ENCODE measurements at places on chromosomes 7 and 10. TPM values are rescaled to one million over a fixed set of nuclear protein-coding genes. Genes with fewer than 3 reads are reported as not detected.
A peak's percentile ranks its signal among the peaks of the same experiment; 100 is the strongest.

Gene SLC16A9
- total RNA-seq = 2.2 TPM

DNA sequence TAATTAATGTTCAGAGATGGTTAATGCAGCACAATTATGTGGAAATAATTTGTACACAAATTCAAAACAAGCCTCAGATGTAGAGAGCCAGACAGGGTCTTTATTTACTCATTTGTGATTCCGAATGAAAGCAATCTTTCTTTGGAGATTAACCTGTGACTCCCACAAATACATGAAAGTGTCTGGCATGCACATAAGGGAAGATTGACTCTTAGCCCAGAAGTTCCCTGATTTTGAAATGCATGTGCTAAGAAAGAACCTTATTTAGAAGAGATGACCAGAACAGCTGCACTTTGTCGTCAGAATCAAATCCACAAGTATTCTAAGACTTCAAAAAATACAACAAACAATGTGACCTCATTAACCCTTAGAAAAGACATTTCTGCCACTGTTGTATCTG, 45.1 kb downstream of the RNLS start:
- peak; percentile 82 for ATAC-seq

- no peak for ATAC-seq
Observed at GRCh38 chr10:109996225-109996624, 11.6 kb upstream of the ADD3 start.

Gene DGKI
- 4.8 TPM for total RNA-seq

Gene ACTL6B
- total RNA-seq = not detected

DNA sequence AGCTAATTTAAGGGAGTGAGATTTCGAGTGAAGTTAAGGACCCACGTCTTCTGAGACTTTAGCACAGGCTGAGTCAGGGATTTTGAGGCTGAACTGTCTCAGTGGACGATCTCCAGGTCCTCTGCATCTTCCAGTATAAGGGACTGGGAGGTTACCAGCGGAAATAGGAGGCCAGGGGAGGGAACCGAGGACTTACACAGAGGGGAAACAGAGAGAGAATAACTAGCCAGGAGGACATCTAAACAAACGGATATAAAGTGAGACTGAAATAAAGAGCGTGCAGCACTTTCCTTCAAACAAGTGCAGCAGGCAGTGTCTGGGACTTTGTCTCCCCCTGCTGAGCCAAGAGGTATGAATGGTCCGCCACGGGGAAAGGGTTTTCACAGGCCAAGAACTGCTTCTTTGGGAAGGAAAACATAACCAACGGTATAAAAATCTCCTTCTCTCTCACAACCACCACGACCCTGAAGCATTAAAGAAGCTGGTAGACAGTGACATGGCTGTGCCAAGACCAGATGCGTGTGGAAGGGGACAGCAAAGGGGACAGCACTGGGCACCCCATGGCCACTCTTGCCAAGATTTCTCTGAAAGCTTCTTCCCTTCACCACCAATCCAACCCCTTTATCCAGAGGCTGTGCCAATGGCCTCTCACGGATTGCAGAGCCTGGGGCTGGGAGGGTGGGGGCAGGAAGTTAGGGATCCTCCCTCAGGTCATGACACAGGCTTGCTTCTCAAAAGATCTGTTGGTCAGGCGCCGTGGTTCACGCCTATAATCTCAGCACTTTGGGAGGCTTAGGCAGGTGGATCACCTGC, 72.0 kb downstream of the SLC37A3 start:
- peak; percentile 87 for ATAC-seq

DNA sequence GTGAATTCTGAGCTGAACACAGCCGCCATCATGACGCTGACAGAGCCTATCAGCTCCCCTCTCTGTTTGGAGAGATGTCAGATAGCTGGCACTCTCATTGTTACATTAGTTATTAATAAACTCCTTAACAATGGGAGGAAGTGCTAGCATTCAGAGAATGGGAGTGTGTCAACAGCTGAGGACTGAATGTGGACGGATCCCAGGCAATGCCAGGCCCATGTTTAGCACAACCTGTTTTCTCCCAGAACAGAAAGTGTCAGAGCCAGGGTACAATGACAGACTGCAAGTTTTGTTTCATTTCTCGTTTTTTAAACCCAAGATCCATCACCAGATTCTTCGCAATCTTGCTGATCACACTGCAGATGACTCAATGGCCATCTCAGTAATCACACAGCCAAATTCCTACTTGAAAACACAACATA, 99.6 kb downstream of the PRPF18 start:
- peak; percentile 41 for ATAC-seq
